ENCODE measurements at places on chromosomes 3 and 15. TPM values are rescaled to one million over a fixed set of nuclear protein-coding genes. Genes with fewer than 3 reads are reported as not detected.

DNA sequence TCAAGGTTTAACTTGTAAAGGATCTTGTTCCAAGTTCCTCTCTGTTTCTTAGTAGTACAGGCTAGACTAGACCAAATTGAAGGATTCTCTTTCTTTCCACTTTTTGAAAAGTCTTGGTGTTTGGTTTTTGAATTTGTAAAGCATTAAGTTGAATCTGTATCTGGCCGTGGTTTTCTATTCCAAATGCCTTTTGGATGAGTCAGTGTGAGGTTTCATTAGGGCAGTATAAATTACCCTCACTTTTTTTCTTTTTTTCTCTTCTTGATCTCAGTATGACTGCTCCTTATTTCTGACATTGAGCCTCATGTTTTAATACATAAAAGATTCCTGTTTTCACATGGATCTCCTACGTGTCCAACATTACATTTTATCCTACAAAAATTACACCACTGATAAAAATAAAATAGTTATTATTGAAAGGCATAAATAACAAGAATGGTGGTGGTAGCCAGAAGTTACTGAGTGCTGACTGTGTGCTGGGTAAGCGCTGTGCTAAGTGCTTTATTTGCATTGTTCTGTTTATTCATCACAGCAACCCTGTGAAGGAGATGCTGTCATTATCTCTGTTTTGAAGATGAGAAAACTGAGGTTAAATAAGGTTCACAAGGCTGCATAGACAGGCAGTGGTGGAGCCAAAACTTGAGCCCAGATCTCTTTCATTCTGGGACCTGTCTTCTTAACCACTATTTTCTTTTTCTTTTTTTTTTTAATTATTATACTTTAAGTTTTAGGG lies 48.3 kb downstream of the MITF start:
- DNase-seq = no peak

- DNase-seq = no peak
Measured at GRCh38 chr15:34716111-34716510, 38.7 kb downstream of the GJD2 start.

Gene SYNPR
- not detected for total RNA-seq

DNA sequence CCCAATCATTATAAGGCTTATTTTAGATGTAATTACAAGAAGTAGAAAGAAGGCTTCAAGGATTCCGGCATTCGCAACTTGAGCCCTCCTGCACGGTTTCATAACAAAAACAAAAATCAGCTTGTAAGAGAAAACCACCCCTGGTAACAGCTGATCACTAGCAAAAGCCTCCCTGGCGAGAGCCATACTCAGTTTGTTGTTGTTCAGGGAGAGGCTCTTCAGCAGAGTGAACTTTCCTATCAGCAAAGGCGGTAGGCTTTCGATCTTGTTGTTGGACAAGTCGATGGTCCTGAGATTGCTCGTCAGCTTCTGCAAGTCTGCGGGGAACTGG lies 710 bp downstream of the LRRC57 start:
- no peak for DNase-seq

GRCh38 chr3:190585805-190586630 lies 72.1 kb downstream of the IL1RAP start:
- DNase-seq = peak; percentile 94

Gene NR2F2
- total RNA-seq = 7.3 TPM

GRCh38 chr3:23837286-23837685 lies 31.5 kb downstream of the UBE2E1 start:
- DNase-seq = no peak

- no peak for DNase-seq
Measured at GRCh38 chr15:61155741-61156700, 73.1 kb downstream of the RORA start.

Measured in NCI-H460 (cell line).